Heart right ventricle (tissue), 16 donors: ENCODE measurements at places on chromosomes 13 and 19. TPM values are rescaled to one million over a fixed set of nuclear protein-coding genes. Genes with fewer than 3 reads are reported as not detected.

DNA sequence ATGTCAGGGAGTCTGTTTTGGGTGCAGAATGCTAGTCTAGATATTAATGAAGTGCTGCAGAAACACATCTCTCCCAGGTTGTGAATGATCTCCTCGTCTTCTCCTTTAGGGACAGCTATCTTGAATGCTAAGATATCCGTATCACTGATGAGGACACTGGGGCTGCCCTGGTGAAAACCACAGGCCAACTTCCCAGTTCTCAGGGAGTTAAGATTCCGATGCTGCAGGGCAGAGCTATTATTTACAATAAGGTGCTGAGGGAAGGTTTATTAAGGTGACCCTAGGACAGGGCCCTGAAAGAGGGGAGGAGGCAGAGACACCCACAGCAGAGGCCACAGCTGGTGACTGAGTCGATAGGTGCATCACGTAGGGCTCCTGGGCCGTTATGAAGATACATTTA lies 66.1 kb downstream of the TNFRSF19 start:
- H3K36me3 ChIP-seq, result no peaks in the 10 kb centered on the region
- H3K4me1 ChIP-seq, result peaks cover 53% of the 10 kb centered on the region
- DNase-seq, result no peak

CGB1 gene
- not detected for total RNA-seq

- no peak overlapping the region for H3K4me3 ChIP-seq
- no peak overlapping the region for H3K27ac ChIP-seq
- peaks cover 20% of the 10 kb centered on the region for H3K36me3 ChIP-seq
- DNase-seq, result no peak
- H3K4me1 ChIP-seq, result no peaks in the 10 kb centered on the region
These were observed 77.4 kb downstream of the PDS5B start for GRCh38 chr13:32663660-32664059.

DNA sequence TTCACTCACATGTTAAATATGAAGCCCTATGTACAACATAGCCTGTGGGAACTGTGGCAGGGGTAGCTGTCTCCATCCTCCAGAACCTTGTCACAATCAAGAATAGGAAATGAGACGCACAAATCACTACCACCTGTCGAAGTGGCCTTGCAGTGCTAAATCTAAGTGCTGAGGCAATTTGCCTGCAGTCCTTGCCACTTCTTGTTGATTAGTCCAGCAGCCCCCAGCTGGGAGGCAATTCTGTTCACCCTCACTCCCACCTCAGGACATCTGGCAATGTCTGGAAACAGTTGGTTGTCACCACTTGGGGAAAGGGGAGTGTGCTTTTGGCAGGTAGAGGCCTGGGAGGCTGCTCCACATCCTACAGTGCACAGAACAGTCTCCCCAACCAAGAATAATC lies 10.7 kb downstream of the RFX2 start:
- H3K27me3 ChIP-seq, result no peaks in the 10 kb centered on the region
- DNase-seq, result no peak
- peaks cover 51% of the 10 kb centered on the region for H3K4me1 ChIP-seq
- H3K4me3 ChIP-seq, result no peak overlapping the region
- H3K27ac ChIP-seq, result peak overlapping the region; percentile 71

NCAN gene
- not detected for total RNA-seq

GRCh38 chr19:41691268-41691970 lies 3.3 kb upstream of the CEACAM7 start:
- peaks cover 32% of the 10 kb centered on the region for H3K27me3 ChIP-seq
- no peaks in the 10 kb centered on the region for H3K4me1 ChIP-seq
- no peak overlapping the region for H3K4me3 ChIP-seq

GRCh38 chr19:50890422-50891252 lies 17.4 kb downstream of the KLK2 start:
- H3K27ac ChIP-seq, result no peak overlapping the region
- H3K36me3 ChIP-seq, result no peaks in the 10 kb centered on the region
- peaks cover 33% of the 10 kb centered on the region for H3K27me3 ChIP-seq
- H3K4me3 ChIP-seq, result no peak overlapping the region

- DNase-seq, result peak; percentile 69
- H3K27ac ChIP-seq, result peak overlapping the region; percentile 53
- no peaks in the 10 kb centered on the region for H3K36me3 ChIP-seq
- H3K4me3 ChIP-seq, result no peak overlapping the region
These were observed 4.1 kb downstream of the ATP11A start for GRCh38 chr13:112693831-112694497.

DNA sequence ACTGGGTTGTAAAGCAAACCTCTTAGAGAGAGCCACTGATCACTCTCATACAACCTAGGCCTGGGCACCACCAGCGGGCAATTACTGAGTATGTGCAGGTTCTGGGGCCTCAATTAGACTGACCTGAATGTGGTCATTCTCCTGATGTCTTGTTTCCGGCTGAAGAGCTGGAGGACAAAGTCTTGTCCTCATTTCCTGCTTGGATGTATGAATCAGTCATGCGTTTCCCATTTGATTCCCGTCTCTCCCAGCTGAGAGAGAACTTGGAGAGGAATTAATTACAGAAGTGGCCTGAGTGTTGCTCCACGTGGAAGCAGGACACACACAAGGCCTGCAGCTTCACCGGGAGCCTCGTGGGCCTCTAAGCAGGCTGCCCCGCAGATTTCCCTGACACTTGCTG lies 799.3 kb upstream of the ARGLU1 start:
- no peaks in the 10 kb centered on the region for H3K27me3 ChIP-seq
- no peak for DNase-seq
- no peak overlapping the region for H3K4me3 ChIP-seq
- H3K36me3 ChIP-seq, result no peaks in the 10 kb centered on the region
- no peak overlapping the region for H3K27ac ChIP-seq
- no peaks in the 10 kb centered on the region for H3K4me1 ChIP-seq

CCL25 gene
- not detected for total RNA-seq
